ENCODE measurements at places on chromosomes 13 and 19.

GRCh38 chr13:112854321-112854720 is 114.7 kb upstream of the MCF2L start:
- DNase-seq: no peak

DNA sequence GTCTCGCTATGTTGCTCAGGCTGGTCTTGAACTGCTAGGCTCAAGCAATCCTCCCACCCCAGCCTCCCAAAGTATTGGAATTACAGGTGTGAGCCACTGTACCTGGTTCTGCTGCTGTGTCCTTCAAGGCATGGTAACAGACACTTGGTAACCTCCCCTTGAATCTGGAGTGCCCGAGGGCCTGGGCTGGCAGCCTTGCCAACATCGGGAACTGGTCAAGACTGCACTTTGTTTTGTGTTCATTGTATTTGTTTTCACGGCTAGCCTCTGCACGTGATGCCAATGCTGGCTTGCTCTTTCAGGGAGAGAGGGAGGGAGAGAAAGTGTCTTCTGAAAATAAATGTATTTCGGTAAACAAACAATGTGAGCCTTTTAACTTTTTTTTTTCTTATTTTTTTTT is 12.0 kb downstream of the CERS4 start:
- DNase-seq: no peak

- DNase-seq: no peak
These were observed 110.7 kb upstream of the UQCRFS1 start for GRCh38 chr19:29323440-29324290.

DNA sequence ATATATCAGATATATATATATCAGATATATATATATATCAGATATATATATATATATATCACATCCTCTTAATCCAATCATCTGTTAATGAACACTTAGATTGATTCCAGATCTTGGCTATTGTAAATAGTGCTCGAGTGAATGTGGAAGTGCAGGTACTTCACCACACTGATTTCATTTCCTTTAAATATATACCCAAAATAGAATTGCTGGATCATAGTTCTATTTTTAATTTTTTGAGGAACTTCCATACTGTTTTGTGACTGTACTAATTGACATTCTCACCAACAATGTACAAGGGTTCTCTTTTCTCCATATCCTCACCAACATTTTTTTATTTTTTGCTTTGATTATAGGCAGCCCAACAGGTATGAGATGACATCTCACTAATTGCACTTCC is 277.5 kb downstream of the NHLRC3 start:
- no peak for DNase-seq
